DMS79 treated with DMSO at 0.1 percent for 48 hours (cell line): ENCODE measurements at places on chromosomes 1 and 21.

DNA sequence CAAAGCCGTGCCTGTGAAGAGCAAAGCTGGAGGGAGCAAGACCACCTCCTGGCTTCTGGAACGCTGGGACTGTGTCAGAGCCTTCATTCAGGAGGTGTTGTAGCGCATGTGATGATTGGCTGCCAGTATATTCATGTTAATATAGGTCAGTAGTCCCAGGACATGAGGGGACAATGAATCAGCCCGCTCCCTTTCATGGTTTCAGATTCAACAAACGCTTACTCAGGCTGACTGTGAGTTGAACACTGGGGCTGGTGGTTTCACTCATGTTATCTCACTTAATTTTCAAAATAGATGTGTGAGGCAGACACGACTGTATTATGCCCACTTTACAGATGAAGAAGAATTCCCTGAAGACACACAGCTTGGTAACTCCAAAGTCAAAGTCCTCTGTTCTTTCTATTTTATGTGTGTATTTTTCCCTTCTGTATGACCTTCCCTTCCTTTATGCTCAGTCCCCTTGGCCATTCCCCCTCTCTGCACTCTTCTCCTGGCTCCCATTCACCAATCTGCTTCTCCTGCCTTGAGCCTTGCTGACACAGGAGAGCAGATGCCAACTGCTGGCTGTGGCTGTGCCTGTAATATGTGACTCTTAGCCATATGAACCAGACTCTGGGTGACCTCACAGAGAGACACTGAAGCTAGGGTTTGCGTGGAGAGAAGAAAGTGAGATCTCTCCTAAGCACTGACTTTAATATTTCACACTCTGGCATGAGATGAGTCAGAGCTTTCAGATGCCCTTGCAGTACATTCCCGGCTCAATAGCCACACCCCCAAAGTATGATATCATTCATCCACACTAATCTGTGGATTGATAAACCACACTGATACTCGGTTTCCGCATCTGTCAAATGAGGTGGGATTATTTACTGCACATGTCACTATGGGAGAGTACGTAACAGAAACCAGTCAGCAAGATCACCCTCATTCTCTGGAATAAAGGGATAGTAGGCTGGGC is 31.4 kb upstream of the KIRREL1 start:
- no peak for DNase-seq

DNA sequence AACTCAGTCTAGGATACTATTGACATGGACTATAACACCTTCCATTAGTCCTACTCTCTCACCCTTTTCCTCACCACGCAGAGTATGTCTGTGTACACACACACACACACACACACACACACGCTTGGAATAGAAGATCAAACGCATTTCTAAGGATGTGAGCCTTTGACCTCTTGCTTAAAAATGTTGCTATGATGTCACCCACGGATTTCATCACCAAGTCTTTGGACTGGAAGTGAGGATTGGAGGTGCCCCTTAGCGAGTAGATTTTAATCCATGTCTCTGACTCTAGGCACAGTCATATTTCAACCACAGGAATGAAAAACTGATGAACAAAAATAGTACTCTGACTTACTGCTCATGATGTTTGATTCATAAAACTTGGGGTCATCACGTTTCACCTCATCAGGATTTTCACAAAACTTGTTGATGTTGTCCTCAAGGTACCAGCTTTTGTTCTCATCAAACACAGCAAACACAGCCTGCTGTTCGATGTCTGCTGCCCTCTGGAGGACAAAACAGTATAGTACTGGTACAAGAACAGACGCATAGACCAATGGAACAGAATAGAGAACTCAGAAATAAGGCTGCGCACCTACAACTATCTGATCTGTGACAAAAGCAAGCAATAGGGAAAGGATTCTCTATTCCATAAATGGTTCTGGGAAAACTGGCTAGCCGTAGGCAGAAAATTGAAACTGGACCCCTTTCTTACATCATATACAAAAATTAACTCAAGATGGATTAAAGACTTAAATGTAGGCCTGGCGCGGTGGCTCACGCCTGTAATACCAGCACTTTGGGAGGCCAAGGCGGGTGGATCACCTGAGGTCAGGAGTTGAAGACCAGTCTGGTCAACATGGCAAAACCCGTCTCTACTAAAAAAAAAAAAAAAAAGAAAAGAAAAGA is 39.9 kb downstream of the F5 start:
- peak; percentile 52 for DNase-seq

DNA sequence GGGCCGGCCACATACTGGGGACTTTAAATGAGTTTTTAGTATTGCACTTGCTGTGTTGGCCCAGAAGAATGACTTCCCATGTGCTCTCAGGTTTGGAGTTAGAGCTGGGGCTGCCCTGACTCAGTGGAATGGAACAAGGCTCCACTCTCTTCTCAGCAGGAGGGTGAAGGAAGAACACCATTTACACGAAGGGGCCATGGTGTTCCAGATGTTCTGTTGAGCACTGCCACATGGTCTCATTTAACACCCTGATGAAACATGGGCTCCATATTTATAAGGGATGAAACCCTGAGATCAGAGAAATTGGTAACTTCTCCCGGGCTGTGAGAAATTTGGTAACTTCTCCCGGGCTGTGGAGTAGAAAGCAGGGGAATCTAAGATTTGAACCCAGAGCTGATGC is 5.8 kb downstream of the PYCR2 start:
- DNase-seq: no peak

DNA sequence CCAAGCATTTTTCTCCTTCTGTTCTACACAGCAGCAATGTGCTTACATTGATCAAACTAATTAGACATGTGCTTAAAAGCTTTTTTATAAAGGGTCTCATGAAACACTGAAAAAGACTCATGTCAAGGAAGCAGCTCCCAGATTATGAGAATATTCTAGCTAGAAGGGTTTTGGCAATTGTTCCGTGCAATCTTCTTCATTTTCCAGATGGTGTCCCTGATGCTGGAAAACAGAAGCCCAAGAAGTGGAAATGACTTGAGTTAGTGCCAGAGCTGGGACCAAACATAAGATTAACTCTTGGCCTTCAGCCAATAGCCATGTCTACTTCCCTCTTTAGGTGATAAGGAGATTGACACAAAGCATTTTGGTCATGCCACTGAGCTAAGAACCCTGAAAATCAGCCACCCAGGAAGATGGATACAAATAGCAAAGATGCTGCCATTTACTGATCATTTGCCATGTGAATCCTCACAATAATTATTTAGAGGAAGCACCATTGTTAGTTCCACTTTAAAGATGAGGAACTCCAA is 110.8 kb downstream of the MATN1 start:
- DNase-seq: peak; percentile 85

- DNase-seq: no peak
These were observed 10.0 kb upstream of the DNMT3L start for GRCh38 chr21:44271558-44272283.

DNA sequence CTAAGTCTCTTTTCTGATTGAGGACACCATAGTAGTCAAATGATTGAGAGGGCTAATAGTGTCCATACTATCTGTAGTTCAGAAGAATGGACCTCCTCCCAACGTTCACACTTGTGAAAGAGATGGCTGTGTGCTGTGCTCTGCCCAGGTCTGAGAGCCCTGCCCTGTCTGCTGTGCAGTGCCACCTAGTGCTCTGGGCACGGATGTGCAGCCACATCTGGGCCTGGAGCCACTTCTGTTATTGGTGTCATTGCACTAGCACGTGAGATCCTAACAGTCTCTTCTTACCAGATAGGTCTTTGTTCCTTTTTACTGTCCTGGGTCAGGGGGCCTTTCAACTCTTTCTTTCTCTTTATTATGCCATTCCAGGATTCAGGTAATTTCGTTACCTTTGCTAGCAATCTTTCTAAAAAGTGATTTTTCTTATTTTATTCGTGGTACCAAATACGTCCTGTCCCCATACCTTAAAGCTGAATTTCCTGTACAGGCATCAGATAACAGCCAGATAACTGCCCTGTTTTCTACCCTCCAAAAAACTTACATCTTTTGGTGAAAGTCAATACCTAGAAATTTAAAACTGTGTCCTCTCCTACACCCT is 21.7 kb downstream of the INTS3 start:
- DNase-seq: peak; percentile 53

- peak; percentile 90 for DNase-seq
These were observed 132.9 kb downstream of the RHOU start for GRCh38 chr1:228867951-228868730.

- no peak for DNase-seq
These were observed 16.7 kb downstream of the STYXL2 start for GRCh38 chr1:167110586-167110985.

- DNase-seq: no peak
These were observed 48.7 kb downstream of the IVNS1ABP start for GRCh38 chr1:185268352-185268751.

GRCh38 chr1:61149010-61149860 is 66.9 kb downstream of the NFIA start:
- DNase-seq: no peak

DNA sequence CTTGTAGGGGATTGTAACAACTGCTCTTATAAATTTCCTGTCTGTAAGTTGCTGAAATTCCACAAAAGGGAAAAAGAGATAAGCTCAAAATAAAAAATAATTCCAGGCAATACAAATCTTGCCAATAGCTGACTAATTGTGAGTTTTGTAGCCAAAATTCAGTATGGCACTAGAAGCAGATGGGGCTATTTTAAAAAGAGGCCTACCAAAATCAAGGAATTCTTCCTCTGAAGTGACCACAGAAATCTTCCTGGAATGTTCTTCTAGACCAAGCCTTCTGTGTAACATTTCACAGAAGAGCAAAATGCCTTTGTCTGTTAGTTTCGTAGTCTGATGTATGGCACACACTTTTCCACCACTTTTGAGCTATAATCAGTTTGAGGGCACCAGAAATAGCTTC is 127.6 kb downstream of the CYYR1 start:
- no peak for DNase-seq

GRCh38 chr1:19442154-19443096 is 42.9 kb downstream of the CAPZB start:
- no peak for DNase-seq

- DNase-seq: no peak
These were observed 51.6 kb downstream of the CHD5 start for GRCh38 chr1:6128276-6129081.

DNA sequence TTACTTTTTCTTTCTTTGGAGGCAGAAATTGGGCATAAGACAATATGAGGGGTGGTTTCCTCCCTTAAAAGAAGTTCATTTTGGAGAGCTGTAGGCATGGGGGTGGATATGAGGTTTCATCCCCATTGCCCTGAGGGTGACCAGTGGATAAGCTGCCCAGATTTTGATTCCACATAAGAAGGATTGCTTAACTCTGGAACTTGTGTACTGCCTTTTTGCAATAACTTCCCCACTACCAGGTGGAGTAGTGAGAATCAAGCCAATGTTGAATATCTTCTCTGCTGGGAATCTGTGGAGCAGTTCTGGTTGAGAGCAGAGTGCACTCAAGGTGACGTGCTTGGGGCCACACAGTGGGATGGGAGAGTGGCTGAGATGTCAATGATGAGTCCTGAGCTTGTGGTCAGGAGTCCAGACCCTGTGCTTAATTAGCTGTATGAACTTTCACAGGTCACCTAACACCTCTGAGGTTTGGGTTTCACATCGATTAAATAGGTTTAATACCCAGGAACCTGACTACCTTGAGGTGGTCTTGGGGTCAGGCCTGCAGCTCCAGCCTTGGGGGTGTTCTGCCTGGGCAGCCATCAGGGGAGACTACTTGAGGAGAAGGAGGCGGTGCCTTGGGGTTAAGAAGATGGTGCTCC is 152.9 kb downstream of the FCRL5 start:
- DNase-seq: no peak

GRCh38 chr1:227542153-227543120 is 20.9 kb upstream of the ZNF678 start:
- DNase-seq: peak; percentile 85

GRCh38 chr1:82299656-82300055 is 498.9 kb downstream of the ADGRL2 start:
- no peak for DNase-seq

DNA sequence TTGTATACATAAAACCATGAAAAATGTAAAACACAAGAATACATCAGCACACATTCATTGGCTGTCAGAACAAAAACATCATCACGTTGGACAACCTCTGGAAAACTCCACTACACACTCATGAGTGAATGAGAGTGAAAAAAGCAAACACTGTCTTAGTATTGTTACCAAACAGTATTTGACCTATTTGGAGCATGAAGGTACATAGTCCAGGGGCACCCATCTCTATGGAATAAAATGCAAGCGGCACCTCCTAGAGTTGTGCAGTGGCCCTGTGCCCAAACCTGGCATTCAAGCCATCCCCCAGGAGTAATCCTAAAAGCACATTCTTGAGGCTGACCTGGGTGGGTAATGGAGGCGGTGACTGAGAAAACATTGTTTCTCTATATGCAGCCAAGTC is 67.0 kb upstream of the SOD1 start:
- DNase-seq: no peak

DNA sequence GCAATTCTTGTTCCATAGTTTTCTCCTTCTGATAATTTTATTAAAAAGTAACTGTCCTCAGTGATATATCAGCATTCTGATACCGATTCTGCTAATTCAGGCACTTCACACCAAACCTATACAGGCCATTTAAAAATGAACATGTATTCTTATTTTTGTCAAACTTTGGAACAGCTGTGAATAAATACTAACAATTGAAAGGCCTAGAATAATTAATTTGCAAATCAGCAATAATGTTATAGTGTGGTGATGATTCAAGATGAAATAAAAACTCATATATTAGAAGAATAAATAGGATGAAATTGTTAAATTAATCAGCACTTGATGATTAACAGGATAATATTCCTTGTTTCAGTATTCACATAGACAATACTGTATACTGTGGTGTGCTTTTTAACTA is 9.9 kb downstream of the CDKN2C start:
- DNase-seq: peak; percentile 75

GRCh38 chr1:239909898-239910297 is 181.8 kb upstream of the FMN2 start:
- DNase-seq: no peak

DNA sequence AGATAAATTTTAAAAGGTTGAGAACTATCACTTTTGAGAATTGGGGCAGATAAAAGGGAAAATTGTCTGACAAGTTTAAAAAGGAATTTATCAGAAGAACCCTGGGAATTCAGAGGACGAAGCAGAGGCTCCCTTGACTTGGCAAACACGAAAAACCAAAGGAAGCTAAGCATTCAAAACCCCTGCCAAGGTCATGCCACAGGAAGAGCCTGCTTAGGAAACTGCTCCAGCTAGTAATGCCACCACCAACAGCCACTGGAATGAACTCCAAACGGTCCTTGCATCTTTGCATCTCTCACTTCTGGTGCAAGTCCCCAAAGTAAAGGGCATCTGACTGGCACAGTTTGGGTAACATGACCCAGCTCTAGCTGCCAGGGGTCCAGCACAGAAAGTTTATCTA is 7.2 kb downstream of the GPBP1L1 start:
- DNase-seq: no peak
